DMS53 (cell line): ENCODE measurements at places on chromosomes 11 and 22.
A peak's percentile ranks its signal among the peaks of the same experiment; 100 is the strongest.

DNA sequence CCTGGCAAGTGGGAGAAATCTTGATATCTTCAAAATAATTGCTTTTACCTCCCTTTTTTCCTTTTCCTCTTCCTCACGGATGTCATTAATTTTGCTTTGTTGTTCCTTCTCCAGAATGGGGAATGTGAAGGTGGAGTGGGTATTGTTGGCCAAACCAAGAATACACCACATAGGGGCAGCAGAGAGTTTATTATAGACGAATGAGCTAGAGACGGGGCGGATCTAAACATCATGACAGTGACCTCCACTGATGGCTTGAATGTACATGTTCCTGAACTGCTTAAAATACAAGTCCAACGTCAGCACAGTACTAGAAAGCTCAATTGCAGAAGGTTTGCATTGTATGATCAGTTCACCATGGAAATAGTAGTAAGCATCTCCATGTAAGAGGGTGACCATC lies 122.3 kb upstream of the SNX19 start:
- DNase-seq: peak; percentile 48

GRCh38 chr22:30397656-30398635 lies 1.1 kb downstream of the SEC14L2 start:
- DNase-seq: no peak

DNA sequence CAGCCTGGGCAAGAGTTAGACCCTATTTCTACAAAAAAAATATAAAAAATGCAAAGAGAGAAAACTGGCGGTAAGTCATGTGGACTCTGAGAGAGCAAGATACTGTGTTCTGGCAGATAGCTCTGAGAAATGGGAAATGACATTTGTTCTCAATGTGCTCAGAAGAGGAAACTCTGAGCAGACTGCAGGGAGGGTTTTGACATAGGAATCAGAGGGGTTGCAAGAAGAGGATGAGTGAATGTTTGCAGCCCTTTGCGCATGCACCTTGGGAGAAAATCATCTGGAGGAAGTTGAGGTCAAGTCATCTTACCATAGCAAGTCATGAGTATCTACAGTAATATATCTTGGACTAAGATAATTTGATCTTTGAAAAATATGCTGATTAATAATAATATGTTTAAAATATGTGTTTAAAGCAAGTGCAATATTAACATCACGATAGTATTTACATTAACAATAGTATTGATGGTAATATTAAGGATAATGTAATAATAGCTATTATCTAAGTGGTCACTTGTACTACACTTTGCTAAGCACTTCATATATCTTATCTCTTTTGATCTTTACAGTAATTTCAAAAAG lies 2.6 kb downstream of the ACER3 start:
- DNase-seq: no peak

- no peak for DNase-seq
Measured at GRCh38 chr11:35588627-35589026, 29.6 kb upstream of the FJX1 start.

- DNase-seq: no peak
Measured at GRCh38 chr11:34799848-34800247, 116.3 kb downstream of the APIP start.

GRCh38 chr22:29343313-29343805 lies 27.9 kb upstream of the RASL10A start:
- peak; percentile 2 for DNase-seq

DNA sequence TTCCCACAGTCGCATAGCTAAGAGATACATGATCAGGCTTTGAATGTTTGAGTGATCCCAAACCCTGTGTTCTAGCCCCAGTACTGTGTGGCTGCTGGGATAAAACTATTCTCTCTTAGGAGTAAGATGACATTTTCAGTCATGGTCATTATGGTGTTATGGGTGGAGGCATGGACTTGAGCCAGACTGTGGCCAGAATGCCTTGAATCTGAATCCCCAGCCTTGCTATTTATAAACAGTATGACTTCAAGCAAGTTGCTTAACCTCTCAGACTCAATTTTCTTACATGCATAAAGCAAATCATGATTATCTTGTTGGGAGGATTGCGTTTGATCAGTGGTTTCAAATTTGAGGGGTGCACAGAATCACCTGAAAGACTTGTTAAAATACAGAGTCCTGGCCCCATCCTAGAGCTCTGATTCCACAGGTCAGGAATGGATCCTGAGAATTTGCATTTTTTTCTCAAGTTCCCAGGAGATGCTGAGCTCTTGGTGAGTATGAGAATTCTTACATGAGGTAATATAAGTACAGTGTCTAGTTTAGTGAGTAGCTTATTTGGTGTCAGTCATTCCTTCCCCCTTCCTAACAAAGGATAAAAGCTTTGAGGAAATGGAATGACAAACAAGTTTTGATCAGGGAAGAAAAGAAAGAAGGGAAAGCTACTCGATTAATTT lies 571.7 kb downstream of the METTL15 start:
- no peak for DNase-seq

DNA sequence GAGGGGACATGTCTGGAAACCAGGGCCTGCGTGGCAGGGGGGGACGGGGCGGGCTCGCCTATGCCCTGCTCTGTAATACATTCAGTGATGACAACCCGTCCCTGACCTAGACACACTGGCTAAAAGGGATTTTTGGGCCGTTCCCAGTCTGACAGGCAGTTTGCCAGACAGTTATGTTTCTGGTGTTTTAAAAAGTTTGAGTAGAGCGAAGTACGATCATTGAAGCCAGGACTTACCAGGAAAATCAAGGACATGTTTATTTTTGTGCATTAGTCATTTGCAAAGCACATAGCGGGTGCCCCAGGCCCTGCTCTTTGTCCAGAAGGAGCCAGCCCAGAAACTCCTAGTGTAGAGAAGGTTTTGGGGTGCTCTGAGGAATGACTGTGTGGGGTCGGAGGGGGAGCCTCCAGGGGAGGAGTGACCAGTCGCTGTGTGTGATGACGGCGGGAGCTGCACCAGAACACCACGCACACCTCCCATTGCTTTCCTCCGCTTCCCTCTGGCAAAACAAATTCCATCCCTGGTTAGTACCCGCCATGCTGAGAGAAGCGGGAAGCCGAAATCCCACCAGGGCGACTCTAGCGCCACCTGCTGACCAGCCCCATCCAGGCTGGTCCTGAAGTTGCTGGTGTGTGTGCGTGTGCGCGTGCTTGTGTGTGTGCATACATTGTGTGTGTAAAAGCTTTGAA lies 50.8 kb downstream of the FBLN1 start:
- peak; percentile 83 for DNase-seq

- no peak for DNase-seq
Measured at GRCh38 chr22:29780748-29781676, 13.8 kb downstream of the UQCR10 start.

- DNase-seq: peak; percentile 70
Measured at GRCh38 chr11:123559523-123559955, 94.9 kb downstream of the SCN3B start.

- no peak for DNase-seq
Measured at GRCh38 chr11:118415062-118415738, 13.8 kb downstream of the ATP5MG start.

DNA sequence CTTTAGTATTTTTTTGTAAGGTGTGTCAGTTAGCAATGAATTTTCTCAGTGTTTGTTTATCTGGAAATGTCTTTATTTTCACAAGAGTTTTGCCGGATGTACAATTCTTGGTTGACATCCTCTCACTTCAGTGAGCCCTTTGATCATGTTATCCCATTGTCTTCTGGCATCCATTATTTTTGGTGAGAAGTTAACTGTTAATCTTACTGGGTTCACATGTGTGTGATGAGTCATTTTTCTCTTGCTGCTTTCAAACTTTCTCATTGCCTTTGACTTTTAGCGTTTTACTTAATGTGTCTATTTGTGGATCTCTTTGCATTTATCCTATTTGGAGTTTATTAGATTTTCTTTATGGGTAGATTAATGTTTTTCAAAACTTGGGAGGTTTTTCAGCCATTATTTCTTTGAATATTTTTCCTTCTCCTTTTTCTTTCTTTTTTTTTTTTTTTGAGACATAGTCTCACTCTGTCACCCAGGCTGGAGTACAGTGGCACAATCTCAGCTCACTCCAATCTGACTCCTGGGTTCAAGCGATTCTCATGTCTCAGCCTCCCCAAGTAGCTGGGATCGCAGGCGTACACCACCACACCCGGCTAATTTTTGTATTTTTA lies 100.5 kb upstream of the RRM1 start:
- DNase-seq: peak; percentile 46

- peak; percentile 83 for DNase-seq
Measured at GRCh38 chr11:25943777-25944661, 387.9 kb upstream of the ANO3 start.

DNA sequence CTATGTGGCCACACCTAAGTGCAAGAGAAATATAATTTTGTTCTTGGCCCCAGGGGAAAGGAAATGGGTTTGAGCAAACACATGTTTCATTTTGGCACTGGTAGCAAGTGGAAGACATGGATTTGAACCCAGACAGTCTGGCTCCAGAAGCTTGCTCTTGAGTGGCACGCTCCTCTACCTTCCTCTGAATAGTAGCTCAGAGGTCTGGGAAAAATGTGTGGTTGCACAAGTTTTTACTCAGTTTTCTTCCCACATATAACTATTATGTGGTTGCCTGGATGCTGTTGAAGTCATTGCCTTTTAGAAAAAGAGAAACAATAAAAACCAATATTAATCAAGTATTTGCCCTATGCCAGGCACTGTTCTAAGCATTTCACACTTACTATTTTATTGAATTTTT lies 16.3 kb downstream of the PARVA start:
- no peak for DNase-seq

- DNase-seq: no peak
Measured at GRCh38 chr11:69898123-69898522, 78.9 kb upstream of the FGF3 start.

DNA sequence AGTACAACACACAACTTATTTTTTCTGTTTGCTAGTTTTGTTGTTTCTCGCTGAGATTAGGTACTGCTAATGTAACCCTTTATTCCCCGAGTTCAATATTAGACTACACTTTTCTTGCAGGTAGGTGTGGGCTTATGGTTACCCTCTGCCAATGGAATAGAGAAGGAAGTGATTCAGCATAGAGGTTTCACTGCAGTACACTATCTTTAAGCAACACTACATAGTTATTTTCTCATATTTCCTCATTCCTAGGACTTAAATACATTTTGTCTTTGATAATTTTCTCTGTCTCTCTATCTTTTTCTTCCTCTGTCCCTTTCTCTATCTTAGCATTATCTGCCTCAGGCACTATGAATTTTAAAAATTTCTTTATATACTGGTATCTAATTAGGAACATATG lies 791.0 kb downstream of the FAM181B start:
- no peak for DNase-seq

GRCh38 chr11:10637731-10638151 lies 55.8 kb downstream of the IRAG1 start:
- no peak for DNase-seq

- no peak for DNase-seq
Measured at GRCh38 chr11:76087749-76088148, 118.6 kb downstream of the WNT11 start.

DNA sequence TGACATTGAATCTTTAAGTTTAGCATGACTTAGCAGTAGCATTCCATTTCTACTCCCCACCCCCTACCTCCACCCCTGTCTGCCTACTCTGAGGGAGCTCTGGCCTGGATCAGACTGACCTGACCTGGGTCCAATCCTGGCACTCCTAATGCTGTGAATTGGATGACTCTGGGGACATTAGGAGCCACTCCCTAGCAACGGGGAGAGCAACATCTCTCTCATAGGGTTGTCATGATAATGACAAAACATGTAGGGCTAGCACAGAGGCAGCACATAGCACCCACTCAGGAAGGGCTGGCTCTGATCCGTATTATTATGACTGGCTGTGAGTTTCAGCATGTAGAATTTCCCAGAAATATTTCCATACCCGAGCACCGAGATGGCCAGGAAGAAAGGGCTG lies 40.5 kb downstream of the CABIN1 start:
- no peak for DNase-seq

- no peak for DNase-seq
Measured at GRCh38 chr22:44862981-44863860, 110.8 kb downstream of the ARHGAP8 start.

- no peak for DNase-seq
Measured at GRCh38 chr22:33666279-33666960, 253.9 kb downstream of the LARGE1 start.

- no peak for DNase-seq
Measured at GRCh38 chr11:79406376-79406775, 34.5 kb downstream of the TENM4 start.

GRCh38 chr11:134340354-134340964 lies 8.7 kb downstream of the GLB1L2 start:
- DNase-seq: no peak

DNA sequence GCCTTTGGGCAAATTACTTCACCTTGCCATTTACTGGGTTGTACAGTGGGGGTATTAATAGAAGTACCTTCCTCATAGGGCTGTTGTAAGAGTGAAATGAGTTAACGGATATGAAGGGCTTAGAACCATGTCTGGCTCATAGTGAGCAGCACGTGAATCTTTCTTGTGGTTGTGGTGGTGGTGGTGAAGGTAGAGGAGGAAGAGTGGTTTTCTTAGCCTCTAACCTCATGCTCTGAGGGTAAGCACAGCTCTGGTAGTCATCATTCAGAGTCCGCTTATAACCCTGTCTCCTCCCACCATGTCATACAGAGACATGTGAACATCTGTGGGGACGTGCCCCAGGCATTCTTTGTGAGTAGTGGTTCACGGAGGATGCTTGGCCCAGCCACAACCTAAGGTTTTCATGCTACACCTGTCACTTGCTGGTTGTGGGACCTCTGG lies 43.6 kb downstream of the TEAD1 start:
- DNase-seq: no peak

DNA sequence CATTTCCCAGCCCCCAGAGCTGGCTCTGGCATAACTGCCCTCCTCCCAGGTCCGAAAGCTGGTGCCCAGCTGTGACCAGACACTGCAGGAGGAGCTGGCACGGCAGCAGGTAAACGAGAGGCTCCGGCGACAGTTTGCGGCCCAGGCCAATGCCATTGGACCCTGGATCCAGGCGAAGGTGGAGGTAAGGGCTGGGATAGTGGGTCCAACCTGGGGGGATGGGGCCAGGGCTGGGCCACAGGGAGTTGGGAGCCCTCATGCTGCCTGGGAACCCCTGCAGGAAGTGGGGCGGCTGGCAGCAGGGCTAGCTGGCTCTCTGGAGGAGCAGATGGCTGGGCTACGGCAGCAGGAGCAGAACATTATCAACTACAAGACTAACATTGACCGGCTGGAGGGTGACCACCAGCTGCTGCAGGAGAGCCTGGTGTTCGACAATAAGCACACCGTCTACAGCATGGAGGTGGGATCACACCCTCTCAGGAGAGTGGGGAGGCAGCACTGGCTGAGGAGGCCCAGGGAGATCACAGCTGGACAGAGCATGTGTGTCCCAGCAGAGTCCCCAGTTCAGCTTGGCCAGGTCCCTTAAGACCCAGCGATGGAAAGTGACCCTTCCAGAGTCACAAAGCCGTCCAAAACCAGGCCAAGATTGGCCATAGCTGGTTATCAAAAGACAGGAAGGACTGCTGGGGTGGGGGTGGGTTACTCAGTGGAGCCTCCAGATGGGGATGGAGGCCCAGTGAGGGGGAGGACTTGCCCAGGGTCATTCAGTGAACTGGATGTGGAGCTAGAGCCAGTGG lies 7.0 kb downstream of the CTSF start:
- no peak for DNase-seq

DNA sequence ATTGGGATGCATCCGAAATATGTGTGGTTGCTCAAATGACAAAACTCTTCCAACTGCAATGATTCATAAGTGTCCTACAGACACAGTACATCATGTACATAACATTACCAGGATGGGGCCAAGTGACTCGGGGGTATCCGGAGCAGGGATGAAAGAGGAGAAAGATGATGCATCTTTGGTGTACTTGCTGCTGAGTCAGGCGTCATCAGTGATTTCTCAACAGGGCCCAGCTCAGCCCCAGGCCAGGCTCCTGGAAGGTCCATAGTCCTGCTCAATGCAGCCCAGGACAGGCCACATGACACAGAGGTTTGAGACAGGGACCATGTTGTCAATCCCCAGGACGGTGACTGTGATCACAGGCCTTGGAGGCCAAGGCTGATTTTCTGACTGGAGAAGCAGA lies 59.3 kb downstream of the GGTLC2 start:
- no peak for DNase-seq
